Stimulated activated CD8-positive, alpha-beta memory T cell treated with anti-CD3 and anti-CD28 coated beads, Interleukin-4, amount 100 ng/mL, for 1 hour (primary cell): ENCODE measurements at places on chromosomes 3 and 15.

DNA sequence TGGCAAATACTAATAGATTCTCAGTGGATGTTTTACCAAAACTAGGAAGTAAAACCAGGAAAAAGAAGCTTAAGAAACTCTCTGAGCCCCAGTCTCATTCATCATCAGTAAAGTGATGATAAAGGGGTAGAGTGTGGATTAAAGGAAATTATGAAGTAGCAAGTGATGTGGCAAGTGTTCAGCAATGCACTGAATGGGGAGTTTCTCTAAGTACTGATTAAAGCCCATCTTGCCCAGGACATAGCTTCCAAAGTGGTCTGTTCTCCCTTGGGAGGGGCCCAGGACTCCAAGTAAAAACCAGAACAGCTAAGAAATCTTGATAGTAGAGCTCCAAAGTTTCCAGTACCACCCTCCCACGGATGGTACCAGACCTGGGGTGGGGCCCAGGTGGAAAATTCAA lies 137.3 kb downstream of the WNT5A start:
- no peak for DNase-seq

DNA sequence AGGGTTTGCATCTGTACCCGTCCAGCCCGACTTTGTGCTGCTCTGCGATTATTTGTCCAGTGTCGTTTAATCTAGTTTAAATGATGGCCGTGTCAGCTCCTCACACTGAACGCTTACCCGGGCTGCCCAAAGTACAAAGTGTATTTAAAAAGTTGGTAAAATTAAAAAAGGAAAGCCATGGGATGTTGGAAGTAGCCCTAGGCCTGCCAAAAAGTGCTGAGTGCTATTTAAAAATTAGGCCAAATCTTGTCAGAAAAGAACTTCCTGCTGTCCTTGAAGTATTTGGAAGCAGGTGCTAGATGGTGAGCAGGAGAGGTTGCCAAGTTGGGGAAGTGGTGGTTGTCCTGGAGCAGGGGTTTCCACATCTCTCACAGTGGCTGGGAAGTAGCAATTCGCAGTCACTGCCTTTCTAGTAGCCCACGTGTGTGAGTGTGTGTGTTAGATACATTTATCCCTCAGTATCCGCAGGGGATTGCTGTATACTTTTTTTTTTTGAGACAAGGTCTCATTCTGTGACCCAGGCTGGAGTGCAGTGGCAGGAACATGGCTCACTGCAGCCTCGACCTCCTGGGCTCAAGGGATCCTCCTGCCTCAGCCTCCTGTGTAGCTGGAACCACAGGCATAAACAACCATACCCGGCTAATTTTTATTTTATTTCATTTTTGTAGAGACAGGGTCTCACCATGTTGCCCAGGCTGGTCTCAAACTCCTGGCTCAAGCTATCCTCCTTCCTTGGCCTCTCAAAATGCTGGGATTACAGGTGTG lies 664 bp downstream of the PPCDC start:
- DNase-seq, result no peak

DNA sequence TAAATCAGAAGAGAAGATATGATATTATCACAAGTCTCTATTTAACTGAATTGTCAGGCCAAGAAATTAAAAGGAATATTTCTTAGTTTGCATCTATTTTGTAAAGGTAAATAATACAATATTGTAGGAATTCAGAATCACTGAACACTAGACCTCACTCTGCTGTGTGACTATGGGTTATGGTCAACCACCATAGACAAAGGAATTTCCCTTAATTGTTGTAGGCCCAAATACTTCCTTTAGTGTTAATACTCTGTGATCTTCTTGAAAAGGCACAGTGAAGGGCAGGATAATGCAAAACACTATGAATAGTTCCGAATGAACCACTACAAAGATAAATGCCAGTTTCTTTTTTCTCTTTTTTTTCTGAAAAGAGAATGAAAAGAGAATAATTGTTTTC lies 162.3 kb downstream of the TUSC7 start:
- no peak for DNase-seq

GRCh38 chr3:154247806-154248415 lies 76.4 kb downstream of the DHX36 start:
- DNase-seq, result no peak

- no peak for DNase-seq
Measured at GRCh38 chr3:195522254-195523023, 20.7 kb downstream of the PPP1R2 start.

- DNase-seq, result no peak
Measured at GRCh38 chr15:66032006-66032405, 162.7 kb downstream of the RAB11A start.

GRCh38 chr3:112004669-112005068 lies 5.9 kb downstream of the TAGLN3 start:
- DNase-seq, result no peak

DNA sequence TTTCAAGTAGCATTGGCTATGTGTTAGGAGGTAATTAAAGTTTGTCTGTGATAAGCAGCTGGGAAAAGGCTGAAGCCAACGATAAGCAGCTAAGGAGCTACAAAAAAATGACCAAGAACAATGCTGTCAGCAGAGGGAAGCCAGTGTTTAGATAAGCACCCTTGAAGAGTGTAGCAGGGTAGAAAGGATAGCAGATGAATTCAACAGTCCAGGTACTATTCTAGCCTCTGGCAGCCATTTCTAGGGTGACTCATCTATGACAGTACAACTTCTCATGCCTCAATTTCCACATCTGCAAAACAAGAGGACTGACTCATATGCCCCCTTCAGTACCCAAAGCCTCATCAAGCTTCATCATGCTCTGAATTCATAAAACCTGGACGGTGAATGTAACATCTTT lies 617.6 kb upstream of the UBE2E2 start:
- DNase-seq, result no peak

DNA sequence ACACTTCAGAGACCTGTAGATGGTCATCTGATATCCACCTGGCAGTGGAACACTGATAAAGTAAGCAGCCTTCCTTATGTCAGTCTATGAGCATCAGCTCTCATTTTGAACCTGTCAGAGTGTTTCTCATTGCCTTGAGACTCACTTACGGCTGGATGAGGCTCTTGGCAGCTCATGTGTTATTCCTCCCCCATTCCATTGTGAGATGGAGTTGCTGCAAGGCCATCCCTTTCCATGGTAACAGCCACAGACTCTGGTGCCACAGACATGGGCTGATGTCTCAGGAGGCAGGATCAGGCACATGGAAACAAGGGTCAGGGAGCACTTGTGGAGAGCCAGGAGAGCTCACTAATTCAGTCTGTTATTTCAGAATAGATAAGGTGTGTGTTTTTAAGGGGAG lies 11.9 kb downstream of the KCNAB1 start:
- DNase-seq, result no peak
